ENCODE measurements at places on chromosomes 3 and 15.

DNA sequence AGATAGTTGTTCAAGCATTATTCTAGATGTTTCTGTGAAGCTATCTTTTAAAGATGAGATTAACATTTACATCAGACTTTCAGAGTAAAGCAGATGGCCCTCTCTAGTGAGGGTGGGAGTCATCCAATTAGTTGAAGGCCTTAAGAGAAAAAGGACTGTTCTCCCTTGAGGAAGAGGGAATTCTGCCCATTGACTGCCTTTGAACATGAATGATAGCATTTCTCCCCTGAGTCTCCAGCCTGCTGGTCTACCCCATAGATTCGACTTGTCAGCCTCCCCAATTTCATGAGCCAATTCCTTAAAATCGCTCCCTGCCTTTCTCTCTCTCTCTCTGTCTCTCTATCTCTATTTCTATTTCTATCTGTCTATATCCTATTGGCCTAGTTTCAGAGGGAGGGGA is 115.5 kb downstream of the EBLN2 start:
- no peaks in the 10 kb centered on the region for H3K4me1 ChIP-seq
- H3K27me3 ChIP-seq = no peaks in the 10 kb centered on the region
- H3K4me3 ChIP-seq = no peak overlapping the region
- DNase-seq = no peak
- no peak overlapping the region for H3K27ac ChIP-seq

- H3K36me3 ChIP-seq = no peaks in the 10 kb centered on the region
- peaks cover 5% of the 10 kb centered on the region for H3K27me3 ChIP-seq
- no peak for DNase-seq
- no peak overlapping the region for H3K27ac ChIP-seq
- no peaks in the 10 kb centered on the region for H3K4me1 ChIP-seq
Measured at GRCh38 chr3:100516838-100517237, 24.4 kb downstream of the TMEM45A start.

GRCh38 chr3:80668100-80668499 is 900.3 kb upstream of the ROBO1 start:
- no peak overlapping the region for H3K27ac ChIP-seq
- H3K4me3 ChIP-seq = no peak overlapping the region
- no peak for DNase-seq
- H3K36me3 ChIP-seq = peaks cover 2% of the 10 kb centered on the region

DNA sequence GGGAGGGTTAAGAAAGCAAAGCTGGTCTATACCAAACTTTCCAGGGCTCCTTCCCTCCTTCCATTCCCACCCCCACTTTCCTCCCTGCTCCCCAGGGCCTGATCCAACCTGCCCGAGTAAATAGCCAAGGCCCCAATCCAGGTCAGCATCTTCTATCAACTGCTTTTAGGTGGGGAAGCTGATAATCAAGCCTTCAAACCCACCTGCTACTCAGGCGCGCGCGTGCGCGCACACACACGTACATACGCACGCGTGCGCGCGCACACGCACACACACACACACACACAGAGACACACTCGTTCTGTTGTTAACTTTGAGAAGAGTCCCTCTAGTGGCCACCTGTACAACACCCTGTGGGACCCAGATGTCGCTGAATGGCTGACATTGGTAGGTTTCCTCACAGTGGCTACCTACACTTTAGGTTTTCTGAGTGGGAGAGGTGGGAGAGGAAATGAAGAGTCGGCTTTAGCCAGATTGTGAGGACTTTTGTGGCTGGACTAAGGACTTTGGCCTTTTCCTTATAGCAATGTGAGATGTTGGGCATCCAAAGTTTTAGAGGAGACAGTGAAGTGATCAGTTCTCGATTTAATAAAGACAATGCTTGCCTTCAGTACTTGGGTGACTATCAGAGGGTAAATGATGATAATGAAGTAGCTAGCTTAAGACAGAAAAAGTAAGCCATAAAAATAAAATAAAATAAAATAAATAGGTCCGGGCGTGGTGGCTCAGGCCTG is 179.9 kb upstream of the C2CD4B start:
- no peaks in the 10 kb centered on the region for H3K36me3 ChIP-seq
- H3K27ac ChIP-seq = peak overlapping the region; percentile 92
- peaks cover 5% of the 10 kb centered on the region for H3K27me3 ChIP-seq

- H3K4me3 ChIP-seq = no peak overlapping the region
- H3K27me3 ChIP-seq = no peaks in the 10 kb centered on the region
- peaks cover 4% of the 10 kb centered on the region for H3K36me3 ChIP-seq
- no peak overlapping the region for H3K27ac ChIP-seq
- no peak for DNase-seq
- peaks cover 10% of the 10 kb centered on the region for H3K4me1 ChIP-seq
Measured at GRCh38 chr3:14452740-14453710, 50.6 kb downstream of the SLC6A6 start.

- H3K4me3 ChIP-seq = no peak overlapping the region
- H3K4me1 ChIP-seq = no peaks in the 10 kb centered on the region
- H3K36me3 ChIP-seq = no peaks in the 10 kb centered on the region
- no peak for DNase-seq
- no peak overlapping the region for H3K27ac ChIP-seq
- no peaks in the 10 kb centered on the region for H3K27me3 ChIP-seq
Measured at GRCh38 chr15:44092221-44092620, 102.8 kb downstream of the FRMD5 start.

- H3K27ac ChIP-seq = peak overlapping the region; percentile 87
- H3K36me3 ChIP-seq = no peaks in the 10 kb centered on the region
- H3K4me3 ChIP-seq = peak overlapping the region; percentile 9
- peak; percentile 81 for DNase-seq
- peaks cover 25% of the 10 kb centered on the region for H3K4me1 ChIP-seq
Measured at GRCh38 chr15:80710635-80711554, 15.8 kb downstream of the ABHD17C start.

- H3K4me3 ChIP-seq = no peak overlapping the region
- no peaks in the 10 kb centered on the region for H3K4me1 ChIP-seq
- H3K27ac ChIP-seq = no peak overlapping the region
- no peak for DNase-seq
Measured at GRCh38 chr15:63103416-63103815, 18.2 kb upstream of the LACTB start.

GRCh38 chr3:162738784-162739183 is 1242.2 kb downstream of the OTOL1 start:
- H3K27me3 ChIP-seq = no peaks in the 10 kb centered on the region
- H3K36me3 ChIP-seq = no peaks in the 10 kb centered on the region
- H3K4me3 ChIP-seq = no peak overlapping the region
- H3K4me1 ChIP-seq = no peaks in the 10 kb centered on the region

- no peak overlapping the region for H3K4me3 ChIP-seq
- peaks cover 82% of the 10 kb centered on the region for H3K27me3 ChIP-seq
- peaks cover 30% of the 10 kb centered on the region for H3K4me1 ChIP-seq
- DNase-seq = no peak
- no peaks in the 10 kb centered on the region for H3K36me3 ChIP-seq
- H3K27ac ChIP-seq = no peak overlapping the region
Measured at GRCh38 chr15:89363133-89363532, 28.5 kb upstream of the POLG start.

- no peaks in the 10 kb centered on the region for H3K4me1 ChIP-seq
- H3K27me3 ChIP-seq = peaks cover 16% of the 10 kb centered on the region
- H3K36me3 ChIP-seq = no peaks in the 10 kb centered on the region
- no peak overlapping the region for H3K4me3 ChIP-seq
- no peak overlapping the region for H3K27ac ChIP-seq
Measured at GRCh38 chr15:79193549-79193948, 89.0 kb upstream of the ANKRD34C start.

GRCh38 chr3:11221818-11222415 is 50.3 kb upstream of the ATG7 start:
- H3K36me3 ChIP-seq = no peaks in the 10 kb centered on the region
- H3K4me3 ChIP-seq = no peak overlapping the region
- no peak overlapping the region for H3K27ac ChIP-seq
- no peak for DNase-seq
